Caki2 (cell line): ENCODE measurements at places on chromosomes 1 and 21.

- DNase-seq: no peak
These were observed 9.1 kb downstream of the GJA5 start for GRCh38 chr1:147751346-147751745.

GRCh38 chr21:14526199-14526598 lies 19.9 kb downstream of the SAMSN1 start:
- no peak for DNase-seq

- DNase-seq: peak; percentile 36
These were observed 70.6 kb downstream of the CLSTN1 start for GRCh38 chr1:9753121-9753531.

GRCh38 chr21:45549626-45550463 lies 7.6 kb upstream of the SLC19A1 start:
- no peak for DNase-seq

GRCh38 chr1:3772715-3773571 lies at the start of gene SMIM1:
Gene SMIM1 (plus strand): TSS chr1:3772749. CDS start chr1:3775374, 2,625 bp downstream.
- no peak for DNase-seq

DNA sequence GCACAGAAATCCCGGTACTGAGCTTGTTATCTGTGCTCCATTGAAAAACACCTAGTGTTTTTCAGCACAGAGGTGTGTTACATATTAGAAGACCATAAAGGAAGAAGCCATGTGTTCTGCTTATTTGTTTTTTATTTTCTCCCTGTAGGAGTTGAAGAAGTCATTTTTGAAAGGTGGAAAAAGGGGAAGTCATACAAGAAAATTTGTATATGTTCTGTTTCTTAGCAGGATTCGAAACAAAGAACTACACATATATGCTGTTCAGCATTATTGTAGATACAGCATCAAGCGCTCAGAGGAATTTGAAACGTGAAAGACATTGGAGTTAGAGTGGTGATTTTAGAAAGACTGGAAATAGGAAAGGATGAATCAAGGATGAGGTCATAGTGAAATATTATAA lies 345.3 kb upstream of the ADGRL2 start:
- no peak for DNase-seq

GRCh38 chr1:155966135-155966534 lies 12.2 kb downstream of the ARHGEF2 start:
- DNase-seq: no peak

- DNase-seq: no peak
These were observed at the start of gene ST6GALNAC5 for GRCh38 chr1:76867342-76868130. Gene ST6GALNAC5 (plus strand): TSS chr1:76867480.

DNA sequence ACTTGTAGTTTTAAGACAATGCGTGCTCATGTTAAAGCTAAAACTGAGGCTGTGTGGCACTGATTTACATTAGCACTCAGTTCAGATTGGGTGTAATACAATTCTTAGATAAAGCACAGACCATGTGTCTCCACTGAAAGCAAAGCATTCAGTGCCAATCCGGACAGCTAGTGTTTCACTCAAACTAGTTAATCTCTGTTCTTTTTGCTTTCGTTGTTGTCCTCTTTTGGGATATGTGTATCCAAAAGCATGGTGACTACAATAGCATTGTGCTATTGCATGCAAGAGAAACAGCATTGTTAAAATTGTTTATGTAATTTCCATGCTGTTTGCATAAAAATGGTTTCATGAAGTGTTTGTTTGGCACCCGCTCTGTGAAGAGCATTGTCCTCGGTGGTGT lies 54.6 kb downstream of the F3 start:
- DNase-seq: no peak

DNA sequence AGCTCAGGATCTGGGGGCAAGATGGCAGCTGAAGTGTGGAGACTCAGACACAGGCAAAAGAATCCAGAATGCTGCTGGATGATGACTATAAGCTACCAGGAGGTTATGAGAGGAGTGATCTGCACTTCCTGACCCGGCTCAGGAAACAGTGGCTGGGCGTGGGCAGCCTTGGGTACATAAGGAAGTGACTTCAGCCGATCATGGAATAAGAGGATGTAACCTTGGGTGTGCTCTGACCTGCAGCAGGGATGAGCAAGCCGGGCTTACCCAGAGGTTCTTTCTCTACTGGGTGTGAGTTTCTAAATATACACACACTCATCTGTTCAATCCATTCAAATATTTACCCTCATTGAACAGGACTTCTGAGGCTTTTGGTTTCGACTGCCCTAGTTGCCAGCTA lies 62.7 kb downstream of the CD34 start:
- DNase-seq: peak; percentile 31

DNA sequence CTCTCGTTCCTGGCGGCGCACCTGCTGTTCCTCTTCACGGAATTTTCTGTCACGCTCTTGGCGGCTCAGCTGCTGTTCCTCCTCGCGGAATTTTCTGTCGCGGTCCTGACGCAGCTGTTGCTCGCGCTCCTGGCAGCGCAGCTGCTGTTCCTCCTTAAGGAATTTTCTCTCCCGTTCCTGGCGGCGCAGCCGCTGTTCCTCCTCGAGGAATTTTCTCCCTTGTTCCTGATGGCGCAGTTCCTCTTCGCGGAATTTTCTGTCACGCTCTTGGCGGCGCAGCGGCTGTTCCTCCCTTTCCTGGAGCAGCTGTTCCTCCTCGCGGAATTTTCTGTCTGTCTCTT lies 6.4 kb downstream of the TCHH start:
- DNase-seq: no peak
